ENCODE measurements at places on chromosomes 2 and 18. TPM values are rescaled to one million over a fixed set of nuclear protein-coding genes. Genes with fewer than 3 reads are reported as not detected.

FBXO15 gene
- total RNA-seq: not detected

TRABD2A gene
- total RNA-seq: 1.5 TPM

PPP1CB gene
- total RNA-seq: 151 TPM

SIX3 gene
- not detected for total RNA-seq

POTEJ gene
- total RNA-seq: not detected

USP40 gene
- total RNA-seq: 38.7 TPM

FIGN gene
- total RNA-seq: 1.2 TPM

ATL2 gene
- total RNA-seq: 147 TPM

SPDYA gene
- total RNA-seq: 0.95 TPM

MARCHF4 gene
- not detected for total RNA-seq

PCARE gene
- 0.02 TPM for total RNA-seq

CFAP53 gene
- total RNA-seq: 0.34 TPM

TTC31 gene
- 26.1 TPM for total RNA-seq

EML6 gene
- total RNA-seq: 1.8 TPM

ARHGAP28 gene
- total RNA-seq: 3.9 TPM

RSAD2 gene
- 1.5 TPM for total RNA-seq
